ENCODE measurements at places on chromosomes 7 and 10.

DNA sequence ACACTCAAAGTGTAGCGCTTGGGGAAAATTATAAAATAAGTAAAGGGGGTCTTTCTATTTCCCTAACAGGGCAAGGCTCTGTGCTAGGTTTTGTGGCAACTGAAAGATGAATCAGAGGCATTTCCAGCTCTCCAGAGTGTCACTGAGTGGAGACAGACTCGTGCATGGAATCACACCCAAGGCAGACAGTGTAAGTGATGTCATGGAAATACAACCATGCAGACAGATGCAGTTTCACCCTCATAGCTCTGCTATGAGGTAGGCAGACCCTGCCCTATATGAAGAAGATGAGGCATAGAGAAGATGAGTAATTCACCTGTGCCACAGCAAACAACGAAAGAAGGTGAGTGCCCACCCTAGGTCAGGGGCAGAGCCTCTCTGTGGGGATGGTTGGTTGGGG is 57.2 kb upstream of the PITRM1 start:
- DNase-seq = no peak

DNA sequence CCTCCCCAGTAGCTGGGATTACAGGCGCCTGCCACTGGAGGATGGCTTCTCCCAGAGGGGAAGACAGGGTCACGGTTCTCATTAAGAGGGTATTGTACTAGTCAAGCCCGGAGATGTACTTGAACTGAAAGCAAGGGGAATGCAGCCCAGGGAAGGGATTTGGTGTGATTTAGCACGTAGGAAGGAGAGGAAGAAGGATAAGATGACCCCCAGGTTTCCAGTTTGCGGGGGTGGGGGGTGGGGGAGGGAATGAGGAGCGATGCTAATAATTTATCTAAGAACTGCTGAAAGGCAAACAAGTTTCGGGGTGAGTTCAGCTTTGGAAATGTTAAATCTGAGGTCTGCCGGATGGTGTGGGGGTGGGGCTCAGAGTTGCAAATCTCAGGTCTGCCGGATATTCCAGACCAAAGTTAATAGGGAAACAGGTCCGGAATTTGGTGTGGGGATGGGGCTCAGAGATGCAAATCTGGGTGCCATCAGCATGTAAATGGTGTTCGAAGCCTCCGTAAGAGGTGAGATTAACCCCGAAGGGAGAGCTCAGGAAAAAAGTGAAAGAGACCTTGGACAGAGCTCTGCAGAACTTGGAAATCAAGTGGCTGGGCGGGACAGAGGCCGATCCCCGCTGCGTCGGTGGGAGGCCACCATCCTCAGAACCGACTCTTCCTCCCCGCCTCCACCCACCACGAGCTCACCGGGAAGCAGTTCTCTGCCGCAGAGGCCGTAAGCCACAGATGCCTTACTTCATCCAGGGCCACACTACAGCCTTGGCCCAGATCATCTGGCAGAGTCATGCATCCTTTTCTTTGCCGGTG is 1.6 kb upstream of the SEPHS1 start:
- peak; percentile 76 for DNase-seq

GRCh38 chr10:72561745-72562166 is 64.1 kb downstream of the MICU1 start:
- DNase-seq = no peak

GRCh38 chr10:77021966-77022490 is 615.6 kb downstream of the KCNMA1 start:
- no peak for DNase-seq

GRCh38 chr7:47416492-47417480 is 165.1 kb downstream of the TNS3 start:
- no peak for DNase-seq

- DNase-seq = no peak
These were observed 38.5 kb downstream of the GARS1 start for GRCh38 chr7:30633223-30633622.

DNA sequence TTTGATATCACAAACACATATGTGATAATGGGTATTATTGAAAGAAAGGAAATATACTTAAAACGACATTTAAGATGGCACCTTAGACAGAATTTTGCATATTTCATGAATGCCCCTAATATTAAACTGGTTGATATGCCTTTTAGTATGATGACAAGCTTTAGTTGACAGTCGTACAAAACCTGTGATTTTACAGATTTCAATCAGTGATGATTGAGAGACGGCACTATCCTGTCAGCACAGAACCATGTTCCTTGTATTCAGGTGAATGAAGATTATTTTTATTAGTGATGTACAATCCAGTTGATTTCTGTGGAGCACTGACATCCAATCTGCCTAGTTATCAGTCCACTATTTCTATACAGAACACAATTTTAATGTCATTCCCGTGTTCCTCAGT is 333.0 kb downstream of the CNTNAP2 start:
- DNase-seq = no peak

DNA sequence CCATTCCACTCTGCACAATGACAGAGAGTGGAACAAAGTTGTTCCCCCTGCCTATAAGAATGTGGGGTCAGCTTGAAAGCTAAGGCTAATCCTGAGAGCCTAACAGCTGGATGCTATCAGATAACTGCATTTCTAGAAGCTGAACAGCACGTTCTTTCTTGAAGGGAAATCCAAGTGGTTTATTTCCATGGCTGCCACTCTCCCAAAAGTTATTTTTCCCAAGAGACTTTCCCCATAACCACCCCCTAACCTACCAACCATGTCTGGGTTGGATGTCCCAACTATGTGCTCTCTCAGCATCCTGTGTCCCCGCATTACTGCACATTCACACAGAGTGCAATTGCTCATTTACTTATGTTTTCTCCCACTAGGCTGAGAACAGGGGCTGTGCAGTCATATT is 140.7 kb upstream of the ANKRD1 start:
- DNase-seq = no peak

DNA sequence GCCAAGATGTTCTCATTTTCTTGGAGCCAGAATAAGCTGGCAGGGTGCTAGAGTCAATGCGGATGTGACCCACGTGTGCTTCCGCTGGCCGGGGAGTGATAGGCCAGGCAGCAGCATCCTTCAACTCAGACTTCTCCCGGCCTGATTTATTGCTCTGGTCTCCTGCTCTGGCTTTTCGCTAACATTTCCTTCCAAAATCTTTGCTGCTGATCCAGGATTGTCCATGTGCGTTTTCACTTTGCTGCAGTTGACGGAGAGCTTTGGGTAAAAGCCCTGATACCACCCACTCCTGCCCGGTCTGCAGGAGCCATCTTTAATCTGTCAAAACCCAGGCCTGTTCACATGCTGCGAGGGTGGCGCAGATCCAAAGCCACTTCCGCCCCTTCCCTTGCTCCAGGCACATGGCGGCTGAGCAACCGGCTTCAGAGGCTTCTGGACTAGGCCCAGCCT is 106.8 kb downstream of the CYP26A1 start:
- DNase-seq = no peak

GRCh38 chr7:37007268-37007667 is 283.0 kb upstream of the AOAH start:
- no peak for DNase-seq

DNA sequence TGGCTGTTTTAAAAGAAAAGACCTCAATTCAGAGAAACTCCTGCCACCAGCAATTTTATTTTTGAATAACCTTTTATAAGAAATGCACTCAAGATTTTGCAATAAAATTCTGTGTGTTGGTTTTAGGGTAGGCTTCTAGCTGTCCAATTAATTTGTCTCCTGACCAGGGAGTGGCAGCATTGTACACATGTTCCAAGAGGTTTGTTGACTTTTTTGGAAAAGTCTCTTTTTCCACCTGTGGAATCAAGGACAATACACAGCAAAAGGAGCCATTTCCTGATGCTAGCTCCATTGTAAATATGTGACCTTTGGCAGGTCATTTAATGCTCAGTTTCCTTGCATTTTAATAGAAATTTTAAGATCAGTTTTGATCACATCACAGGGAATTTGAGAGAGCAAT is 1.8 kb downstream of the GIMAP5 start:
- DNase-seq = no peak

DNA sequence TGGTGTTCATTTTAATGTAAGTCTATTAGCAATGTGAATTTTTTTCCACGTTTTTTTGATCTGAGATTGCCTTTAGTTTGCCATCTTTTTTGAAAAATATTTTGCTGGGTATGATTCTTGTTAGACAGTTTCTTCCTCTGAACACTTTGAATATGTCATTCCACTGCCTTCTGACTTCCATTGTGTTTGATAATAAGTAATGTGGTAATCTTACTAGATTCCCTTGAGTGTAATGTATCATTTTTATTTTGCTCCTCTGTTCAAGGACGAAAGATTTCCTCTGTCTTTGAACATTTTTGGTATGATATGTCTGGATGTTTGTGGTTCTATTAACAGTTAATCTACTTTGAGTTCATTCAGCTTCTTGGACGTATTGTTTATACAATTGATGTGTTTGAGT is 371.4 kb downstream of the SUGCT start:
- DNase-seq = no peak

DNA sequence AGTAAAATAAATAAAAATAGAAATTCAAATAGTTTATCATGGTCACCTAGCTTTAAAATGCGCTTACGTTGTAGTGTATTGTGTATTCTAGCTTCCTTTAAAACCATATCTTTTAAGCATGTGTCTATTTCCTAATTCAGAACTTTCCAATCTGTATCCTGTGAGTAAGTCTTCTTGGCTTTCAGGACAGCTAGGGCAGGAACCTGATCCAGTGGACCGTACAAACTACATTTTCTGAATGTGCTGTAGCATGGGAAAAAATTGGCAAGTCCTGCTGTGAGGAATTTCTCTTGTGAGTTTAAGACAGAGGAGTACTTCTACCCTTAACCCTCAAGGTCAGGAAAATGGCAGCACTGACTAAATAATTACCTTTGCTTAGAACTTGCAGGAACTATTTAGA is 12.1 kb downstream of the OPN1SW start:
- DNase-seq = no peak

DNA sequence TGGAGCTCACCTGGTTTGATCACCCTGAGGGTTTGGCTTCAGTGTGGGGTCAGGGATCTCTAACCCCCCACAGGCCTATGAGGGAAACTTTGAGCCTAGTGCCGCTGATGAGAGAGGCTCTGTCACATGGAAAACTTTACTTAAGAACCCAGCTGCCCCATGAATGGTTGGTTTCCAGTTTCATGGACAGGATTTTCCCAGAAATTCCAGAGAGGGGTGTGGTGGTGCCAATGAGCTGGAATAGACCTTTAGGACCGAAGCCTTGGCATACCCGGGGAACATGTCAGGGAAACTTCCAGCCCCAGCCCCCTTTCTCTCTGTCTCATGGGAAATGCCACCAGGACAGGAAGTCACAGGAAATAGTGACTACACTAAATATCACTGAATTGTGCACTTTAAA is 36.9 kb downstream of the AKR1B1 start:
- DNase-seq = no peak

- peak; percentile 34 for DNase-seq
These were observed 640.4 kb downstream of the TYW1 start for GRCh38 chr7:67637023-67637358.

DNA sequence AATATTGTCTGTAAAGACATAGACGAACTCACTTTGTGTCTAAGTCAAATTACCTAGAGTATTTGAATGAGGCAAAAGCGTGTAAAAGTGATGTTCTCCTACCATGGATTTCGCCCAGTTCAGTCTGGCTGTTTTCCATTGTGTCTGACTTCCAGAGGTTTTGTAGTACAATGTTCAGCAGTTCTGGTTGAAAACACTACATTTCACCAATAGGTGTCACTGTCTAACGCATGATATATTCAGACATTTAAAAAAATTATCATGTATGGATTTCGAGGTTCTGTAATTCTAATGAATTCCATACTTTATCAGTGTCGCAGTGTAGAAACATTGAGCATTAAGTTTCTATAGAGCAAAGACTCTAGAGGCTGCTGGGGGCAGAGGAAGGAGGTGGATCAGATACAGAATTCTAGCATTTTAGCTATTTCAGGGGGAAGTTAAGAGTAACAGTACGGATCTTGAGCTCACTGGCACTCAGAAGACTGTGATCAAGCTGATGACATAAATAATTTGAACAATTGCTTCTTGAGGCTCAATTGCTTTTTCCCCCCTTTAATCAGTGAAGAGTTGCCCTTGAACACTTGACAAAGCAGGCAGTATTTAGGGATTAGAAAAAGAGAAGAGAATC is 196.9 kb upstream of the RHOBTB1 start:
- DNase-seq = peak; percentile 28

DNA sequence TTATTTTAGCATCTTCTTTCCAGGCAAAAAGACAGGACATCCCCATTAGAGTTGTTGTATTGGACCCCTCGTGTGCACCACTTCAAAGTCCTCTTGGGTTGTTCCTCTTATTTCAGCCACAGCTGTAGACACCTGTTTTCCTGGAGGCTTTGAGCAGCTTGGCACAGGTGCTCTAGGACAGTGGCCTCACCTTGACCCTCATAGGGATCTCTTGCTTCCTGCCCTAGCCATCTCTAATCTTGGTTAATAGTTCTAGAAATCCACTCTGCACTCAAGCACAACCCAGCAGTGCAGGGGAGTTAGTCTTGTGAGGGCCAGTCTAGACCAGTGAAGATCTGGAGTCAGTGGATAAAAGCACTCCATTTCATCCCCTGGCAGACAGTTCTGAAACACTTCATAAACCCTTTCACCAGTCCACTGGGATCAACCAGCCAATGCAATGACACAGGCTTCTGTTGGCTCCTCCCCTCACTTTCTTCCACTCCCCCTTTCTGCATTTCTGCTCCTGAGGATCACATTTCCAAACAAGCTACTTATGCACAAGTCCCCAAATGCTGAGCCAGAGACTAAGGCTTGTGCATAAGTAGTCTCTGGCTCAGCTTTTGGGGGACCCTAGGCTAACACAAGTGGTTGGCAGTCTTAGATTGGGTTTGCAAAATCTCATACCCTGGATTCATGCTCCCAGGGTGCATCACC is 131.5 kb upstream of the LAMB4 start:
- DNase-seq = peak; percentile 32

GRCh38 chr10:130418731-130419130 is 282.5 kb downstream of the GLRX3 start:
- DNase-seq = no peak

DNA sequence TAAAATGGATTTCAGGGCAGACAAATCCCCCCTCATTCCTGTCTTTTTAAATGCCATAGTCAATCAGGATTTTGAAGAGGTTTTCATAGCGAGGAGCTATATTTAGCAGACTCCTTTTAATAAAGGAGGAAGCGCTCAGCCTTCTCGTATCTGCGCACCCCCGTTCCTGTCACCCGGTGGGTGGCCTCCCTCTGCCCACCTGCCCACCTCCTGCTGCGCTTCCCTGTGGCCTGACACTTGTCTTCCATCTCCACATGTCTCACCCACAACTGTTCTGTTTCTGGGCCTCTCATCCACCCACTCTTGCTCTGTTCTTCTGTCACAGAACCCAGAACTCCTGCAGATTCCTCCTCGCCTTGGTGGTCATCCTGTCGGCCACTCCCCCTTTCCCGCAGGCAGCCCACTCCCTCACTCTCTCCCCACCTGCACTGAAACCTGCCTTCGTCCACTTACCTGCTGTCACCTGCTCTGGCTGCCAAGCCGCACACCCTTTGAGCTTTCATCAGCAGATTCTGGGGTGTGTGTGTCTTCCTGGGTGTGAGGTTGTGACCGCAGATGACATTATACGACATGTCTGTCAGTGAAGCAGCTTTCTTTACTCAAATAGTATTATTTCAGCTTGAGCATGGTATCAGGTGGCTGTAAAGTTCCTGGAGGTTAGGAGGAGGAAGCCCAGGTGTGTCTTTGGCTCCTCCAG is 163.5 kb upstream of the AGK start:
- no peak for DNase-seq

GRCh38 chr10:71765176-71765904 is 8.0 kb downstream of the VSIR start:
- no peak for DNase-seq

GRCh38 chr10:116124777-116125176 is 148.2 kb downstream of the GFRA1 start:
- no peak for DNase-seq

All from iPS-NIHi11 (cell line).